ENCODE measurements at places on chromosomes 12 and 14. TPM values are rescaled to one million over a fixed set of nuclear protein-coding genes. Genes with fewer than 3 reads are reported as not detected.

KRT82 gene
- total RNA-seq, result not detected

CDKN1B gene
- 26.3 TPM for total RNA-seq

MYO1A gene
- not detected for total RNA-seq

TEX52 gene
- total RNA-seq, result not detected

- no peak for DNase-seq
These were observed 74.0 kb downstream of the RPS29 start for GRCh38 chr14:49512147-49512551.

DNA sequence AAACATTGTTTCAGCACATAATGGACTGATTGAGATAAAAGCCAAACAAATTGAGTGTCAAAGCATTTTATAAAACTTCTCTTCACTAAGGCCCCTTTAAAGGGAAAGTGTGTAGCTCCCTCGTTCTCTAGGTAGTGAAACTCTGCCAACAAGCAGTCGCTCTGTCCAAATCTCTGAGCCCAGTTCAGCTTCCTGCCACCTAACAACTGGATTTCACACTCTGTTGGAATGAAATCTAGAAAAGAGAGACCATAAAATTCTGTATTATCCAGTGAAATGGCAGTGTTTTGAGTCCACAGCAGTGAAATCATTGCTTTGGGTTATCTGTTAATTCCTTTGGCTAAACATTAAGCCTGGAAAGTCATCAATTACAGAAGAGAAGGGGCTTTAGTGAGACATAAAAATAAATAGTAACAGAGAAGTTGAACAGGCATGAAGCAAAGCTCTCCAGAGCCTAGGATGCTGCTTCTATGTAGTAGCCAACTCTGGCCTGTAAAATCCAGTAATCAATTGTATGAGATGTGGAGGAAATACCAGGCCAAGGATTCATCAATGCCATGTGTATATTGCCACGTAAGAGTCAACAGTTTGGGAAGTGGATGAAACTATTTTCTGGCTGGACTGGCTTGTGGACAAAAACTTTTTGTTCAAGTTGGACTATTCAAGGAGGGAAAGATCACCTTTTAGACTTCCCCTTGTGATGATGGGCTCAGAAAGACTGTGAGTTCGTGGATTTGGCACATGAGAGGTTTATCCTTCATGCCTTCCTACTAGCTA, 122.5 kb downstream of the WIF1 start:
- DNase-seq, result no peak

GRCh38 chr14:96176811-96177211, 27.8 kb upstream of the BDKRB2 start:
- DNase-seq, result peak; percentile 29

GRCh38 chr12:100388382-100388781, 31.5 kb downstream of the SLC17A8 start:
- DNase-seq, result no peak

- no peak for DNase-seq
These were observed 90.9 kb downstream of the GALNT9 start for GRCh38 chr12:132238488-132238854.

DNA sequence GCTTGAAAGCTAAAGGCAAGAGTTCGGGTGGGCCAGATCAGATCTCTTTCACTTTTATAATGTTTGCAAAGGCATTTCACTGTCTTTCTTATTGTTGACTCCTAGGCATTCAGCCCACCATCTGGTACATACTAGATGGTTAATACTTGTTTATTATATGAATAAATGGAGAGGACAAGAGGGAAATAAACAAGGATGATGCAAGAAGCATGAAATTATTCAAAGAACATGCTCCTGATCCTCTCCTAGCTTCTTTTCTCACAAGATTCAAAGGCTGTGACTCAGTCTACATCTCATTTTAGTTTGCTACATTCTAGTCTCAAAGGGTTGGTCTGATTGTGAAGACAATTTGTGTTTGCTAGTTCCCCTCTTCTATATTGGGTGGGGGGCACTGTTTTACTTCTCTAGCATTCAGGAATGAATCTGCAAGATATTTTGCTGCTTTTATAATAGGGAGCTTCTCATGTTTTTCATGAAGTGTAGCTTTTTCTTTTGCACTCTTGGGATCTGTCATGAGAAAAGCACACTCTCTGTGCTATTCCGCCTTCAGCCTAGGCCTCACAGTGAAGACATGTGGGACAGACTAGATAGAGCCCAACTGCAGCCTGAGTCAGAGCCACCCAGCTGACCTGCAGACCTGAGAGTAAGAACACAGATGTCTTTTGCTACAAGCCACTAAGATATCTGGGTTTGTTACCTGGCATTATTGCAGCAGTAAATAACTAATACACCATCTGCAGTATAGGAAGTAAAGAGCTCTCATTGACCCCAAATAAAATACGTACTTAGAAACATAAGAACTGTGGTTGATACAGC, 65.7 kb downstream of the PTHLH start:
- DNase-seq, result no peak

Data from heart right ventricle (tissue), 16 donors.